NCI-H1092 (cell line): ENCODE measurements at places on chromosomes 2 and 18.

- no peak for DNase-seq
These were observed 30.3 kb downstream of the ICA1L start for GRCh38 chr2:202841090-202841867.

DNA sequence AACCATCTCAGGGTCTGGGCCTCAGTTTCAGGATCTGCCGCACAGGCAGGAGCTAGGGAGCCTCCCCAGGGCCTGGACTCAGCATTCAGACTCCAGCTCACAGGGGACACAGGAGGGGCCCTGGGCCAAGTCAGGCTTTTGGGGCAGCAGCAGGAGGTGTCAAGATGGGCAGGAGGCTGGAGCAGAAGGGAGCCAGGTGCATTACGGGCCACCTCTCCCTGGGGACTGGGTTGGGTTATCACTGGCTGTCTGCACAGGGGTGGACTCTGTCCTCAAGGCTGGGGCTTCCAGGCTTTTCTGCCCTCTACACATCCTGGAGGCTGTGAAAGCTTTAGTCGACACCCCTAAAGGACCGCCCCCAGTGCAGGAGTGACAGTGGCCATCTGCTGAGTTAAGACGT lies 20.0 kb downstream of the AQP12A start:
- no peak for DNase-seq

DNA sequence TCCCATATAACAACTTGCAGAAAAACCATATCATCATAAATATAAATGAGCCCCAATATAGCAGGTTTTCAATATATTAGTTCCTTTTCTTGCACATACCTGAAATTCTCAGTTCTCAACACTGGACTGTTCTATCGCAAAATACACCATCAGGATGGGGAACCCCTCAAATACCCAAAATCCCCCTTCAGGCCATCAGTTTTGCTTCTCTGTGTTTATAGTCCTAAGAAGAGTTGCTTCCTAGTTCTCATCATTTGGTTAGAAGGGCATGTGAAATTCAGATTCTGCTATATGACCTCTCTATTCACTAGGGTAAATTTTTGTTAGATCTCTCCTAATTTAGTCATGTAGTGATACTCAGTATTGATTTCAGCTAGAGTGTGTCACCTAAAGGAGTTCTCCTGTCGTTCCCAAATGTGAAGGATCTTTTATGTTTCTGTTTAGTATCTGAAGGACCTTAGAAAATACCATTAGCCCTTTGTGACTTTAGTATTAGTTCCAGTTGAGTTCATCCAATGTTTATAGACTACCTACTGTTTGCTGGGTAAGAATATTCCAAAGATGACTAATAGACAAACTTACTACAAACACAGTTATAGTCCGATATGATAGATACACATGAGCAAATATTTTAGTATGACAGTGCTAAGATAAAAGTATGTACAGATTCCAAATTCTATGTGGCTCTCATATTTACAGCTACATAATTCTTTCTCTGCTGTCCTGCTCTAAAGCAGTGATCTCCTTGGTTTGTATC lies 115.8 kb downstream of the TTC27 start:
- DNase-seq, result no peak

DNA sequence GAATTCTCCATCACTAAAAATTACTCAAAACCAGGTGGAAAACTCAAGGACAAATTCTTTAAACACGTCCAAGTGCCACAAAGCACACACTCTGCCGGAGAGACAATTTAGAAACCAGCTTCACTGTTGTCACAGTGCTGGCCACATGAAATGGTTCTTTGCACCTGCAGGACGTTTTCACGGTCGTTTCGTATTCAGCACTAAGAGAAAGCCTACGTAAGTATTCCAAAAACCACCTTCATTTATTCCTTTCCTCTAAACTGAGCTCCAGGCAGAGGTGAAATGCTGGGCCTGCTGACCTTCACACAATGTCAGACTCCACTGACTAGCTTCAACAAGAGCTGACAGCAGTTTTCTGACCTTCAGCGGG lies 680 bp downstream of the ATP5F1A start:
- no peak for DNase-seq

- DNase-seq, result no peak
These were observed 63.9 kb downstream of the PXDN start for GRCh38 chr2:1680222-1681016.

DNA sequence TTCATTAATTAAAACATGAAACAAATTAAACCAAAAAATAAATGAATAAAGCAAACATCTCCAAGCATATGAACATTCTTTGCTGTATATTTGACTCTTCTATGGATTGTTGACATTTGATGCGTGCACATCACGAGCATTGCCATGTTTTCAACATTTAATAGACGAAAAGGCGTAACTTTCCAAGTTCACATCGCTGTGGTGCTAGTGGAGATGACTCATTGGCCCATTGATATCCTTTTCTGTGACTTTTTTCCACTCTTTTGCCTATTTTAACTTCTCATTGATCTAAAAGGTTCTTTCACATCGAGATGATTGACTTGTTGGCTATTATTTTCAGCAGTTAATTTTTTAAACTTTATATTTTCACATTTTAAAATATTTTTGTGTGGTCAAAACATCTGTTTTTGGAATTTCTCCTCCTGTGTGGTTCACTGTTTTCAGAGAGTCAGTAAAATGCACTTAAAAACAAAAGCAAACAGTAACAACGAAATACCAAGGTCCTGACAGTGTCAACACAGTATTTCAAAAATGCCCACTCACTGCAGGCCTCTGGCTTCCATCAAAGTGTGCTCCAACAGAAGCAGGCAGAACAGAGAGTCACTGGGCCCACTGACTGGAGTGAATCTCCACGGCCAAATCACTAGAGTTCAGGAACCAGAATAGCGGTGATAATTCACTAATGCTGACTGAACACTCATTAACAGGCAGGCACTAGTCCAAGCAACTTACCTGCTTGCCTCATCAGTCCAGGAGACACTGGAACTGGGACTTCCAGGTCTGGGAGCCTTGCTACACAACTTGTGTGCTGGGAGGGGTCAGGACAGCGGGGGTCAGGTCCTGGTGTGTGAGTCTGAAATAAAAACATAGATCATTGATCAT lies 372.2 kb upstream of the SMIM21 start:
- no peak for DNase-seq

DNA sequence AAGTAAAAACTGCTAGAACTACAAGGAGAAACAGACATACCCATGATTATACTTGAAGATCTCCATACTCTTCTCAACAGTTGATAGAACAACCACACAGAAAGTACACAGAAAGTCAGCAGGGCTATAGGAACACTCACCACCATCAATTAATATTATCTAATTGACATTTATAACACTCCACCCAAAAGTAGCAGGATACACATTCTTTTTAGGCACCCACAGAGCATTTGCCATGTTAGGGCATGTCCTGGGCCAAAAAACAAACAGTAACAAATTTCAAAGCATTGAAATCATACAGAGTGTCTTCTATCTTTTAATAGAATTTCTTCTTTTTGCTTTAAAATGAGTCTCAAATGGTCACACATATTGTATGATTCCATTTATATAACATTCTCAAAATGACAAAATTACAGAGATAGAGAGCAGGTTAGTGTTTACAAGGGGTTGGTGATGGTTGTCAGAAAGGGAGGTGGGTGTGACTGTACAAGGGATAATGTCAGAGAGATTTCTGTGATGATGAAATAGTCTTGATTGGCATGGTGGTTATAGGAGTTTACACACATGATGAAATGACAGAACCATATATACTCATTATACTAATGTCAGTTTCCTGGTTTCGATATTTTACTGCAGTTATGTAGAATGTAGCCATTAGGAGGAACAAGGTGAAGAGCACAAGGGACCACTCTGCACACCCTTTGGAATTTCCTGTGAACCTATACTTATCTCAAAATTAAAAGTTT lies 82.8 kb downstream of the NCK2 start:
- no peak for DNase-seq

- no peak for DNase-seq
These were observed 557.9 kb downstream of the CCDC85A start for GRCh38 chr2:56741601-56742102.

DNA sequence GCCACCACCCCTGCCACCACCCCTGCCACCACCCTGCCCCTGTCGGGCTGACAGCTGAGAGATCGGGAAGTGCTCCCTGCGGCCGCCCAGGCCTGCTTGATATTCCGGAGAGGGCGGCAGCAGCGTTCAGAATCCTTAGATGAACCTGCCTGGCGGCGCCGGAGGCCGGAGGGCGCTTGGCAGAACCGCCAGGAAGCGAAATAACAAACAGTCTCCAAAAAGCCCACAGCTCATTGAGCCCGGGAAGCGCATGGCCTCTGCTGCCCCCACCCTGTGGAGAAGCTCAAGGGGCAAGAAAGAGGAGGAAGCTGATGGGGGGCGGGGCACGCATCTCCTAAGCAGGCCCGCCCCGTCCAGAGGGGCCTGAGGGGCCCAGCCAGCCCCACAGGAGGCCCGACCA lies 92.2 kb upstream of the MBOAT2 start:
- DNase-seq, result no peak

GRCh38 chr18:64409511-64409910 lies 260.6 kb upstream of the LINC00305 start:
- no peak for DNase-seq

GRCh38 chr2:127672341-127673224 lies 2.7 kb downstream of the LIMS2 start:
- DNase-seq, result no peak

DNA sequence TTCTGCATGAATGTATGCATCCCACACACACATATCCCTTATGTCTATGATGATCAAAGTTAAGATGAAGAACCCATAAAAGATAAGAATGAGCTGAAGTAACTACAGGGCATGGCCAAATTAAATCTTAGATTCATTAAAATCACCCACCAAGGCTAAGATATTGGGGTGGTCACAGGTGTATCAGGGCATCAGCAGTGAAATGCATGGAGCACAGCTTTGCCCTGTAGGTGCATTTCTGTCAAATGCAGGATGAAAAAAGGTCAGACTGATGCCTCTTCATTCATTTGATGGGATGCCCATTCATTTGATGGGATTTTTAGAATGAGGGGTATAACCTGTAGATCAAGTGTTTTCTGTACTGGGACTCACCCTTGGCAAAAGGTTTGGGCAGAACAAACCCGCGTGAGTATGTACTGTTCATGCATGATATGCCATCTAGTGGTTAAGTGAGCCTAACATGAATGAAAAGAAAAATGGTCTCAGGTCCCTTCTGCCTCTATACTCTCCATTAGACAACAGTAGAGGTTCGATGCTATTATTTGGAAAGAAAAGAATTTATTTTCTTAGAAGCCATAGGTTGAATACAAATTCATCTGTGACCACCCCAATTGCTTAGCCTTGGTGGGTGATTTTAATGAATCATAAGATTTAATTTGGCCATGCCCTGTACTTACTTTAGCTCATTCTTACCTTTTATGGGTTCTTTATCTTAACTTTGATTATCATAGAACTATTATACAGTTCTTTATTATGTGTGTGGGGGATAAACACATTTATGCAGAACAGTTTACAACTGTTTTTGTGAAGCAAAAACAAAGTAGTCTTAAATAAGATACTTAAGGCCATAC lies 43.2 kb upstream of the NOSTRIN start:
- DNase-seq, result peak; percentile 5

DNA sequence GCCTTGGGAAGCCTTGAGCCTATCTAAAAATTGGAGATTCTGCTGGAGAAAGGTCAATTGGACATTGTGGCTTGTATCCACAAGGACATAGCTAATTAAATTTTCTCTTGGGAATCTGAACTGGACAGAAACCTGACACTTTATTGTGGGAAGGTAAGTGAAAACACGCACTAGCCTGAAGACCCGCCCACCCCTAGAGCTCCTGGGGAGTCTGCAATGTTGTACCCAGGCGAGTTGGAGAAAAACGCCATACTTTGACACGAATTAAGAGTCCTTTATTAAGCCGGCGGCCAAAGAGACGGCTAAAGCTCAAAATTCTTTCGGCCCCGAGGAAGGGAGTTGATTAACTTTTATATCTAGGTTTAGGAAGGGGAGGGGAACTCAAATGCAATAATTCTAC lies 1.2 kb upstream of the ZNF892 start:
- DNase-seq, result no peak

GRCh38 chr2:62826141-62826540 lies 120.6 kb downstream of the EHBP1 start:
- DNase-seq, result no peak

- no peak for DNase-seq
These were observed 54.3 kb downstream of the NEB start for GRCh38 chr2:151679994-151680393.

GRCh38 chr2:104901037-104901881 lies 47.3 kb downstream of the POU3F3 start:
- peak; percentile 79 for DNase-seq

- no peak for DNase-seq
These were observed 159.1 kb upstream of the CREB1 start for GRCh38 chr2:207370646-207371045.

- no peak for DNase-seq
These were observed 19.6 kb downstream of the RAMP1 start for GRCh38 chr2:237879058-237879430.
